ENCODE measurements at places on chromosomes 5 and 9. TPM values are rescaled to one million over a fixed set of nuclear protein-coding genes. Genes with fewer than 3 reads are reported as not detected.

GRCh38 chr5:137760719-137761516, 6.8 kb upstream of the HNRNPA0 start:
- H3K4me3 ChIP-seq, result no peak overlapping the region
- no peak for DNase-seq
- no peaks in the 10 kb centered on the region for H3K27me3 ChIP-seq
- no peaks in the 10 kb centered on the region for H3K4me1 ChIP-seq
- H3K27ac ChIP-seq, result no peak overlapping the region

- no peak for DNase-seq
- peaks cover 8% of the 10 kb centered on the region for H3K36me3 ChIP-seq
- peak overlapping the region; percentile 57 for H3K27ac ChIP-seq
- H3K27me3 ChIP-seq, result no peaks in the 10 kb centered on the region
These were observed 174.0 kb downstream of the NR3C1 start for GRCh38 chr5:143229426-143229895.

- H3K4me3 ChIP-seq, result no peak overlapping the region
- no peaks in the 10 kb centered on the region for H3K27me3 ChIP-seq
- H3K27ac ChIP-seq, result no peak overlapping the region
- no peak for DNase-seq
- H3K4me1 ChIP-seq, result no peaks in the 10 kb centered on the region
- no peaks in the 10 kb centered on the region for H3K36me3 ChIP-seq
These were observed 101.2 kb downstream of the LIX1 start for GRCh38 chr5:97041239-97041638.

DNA sequence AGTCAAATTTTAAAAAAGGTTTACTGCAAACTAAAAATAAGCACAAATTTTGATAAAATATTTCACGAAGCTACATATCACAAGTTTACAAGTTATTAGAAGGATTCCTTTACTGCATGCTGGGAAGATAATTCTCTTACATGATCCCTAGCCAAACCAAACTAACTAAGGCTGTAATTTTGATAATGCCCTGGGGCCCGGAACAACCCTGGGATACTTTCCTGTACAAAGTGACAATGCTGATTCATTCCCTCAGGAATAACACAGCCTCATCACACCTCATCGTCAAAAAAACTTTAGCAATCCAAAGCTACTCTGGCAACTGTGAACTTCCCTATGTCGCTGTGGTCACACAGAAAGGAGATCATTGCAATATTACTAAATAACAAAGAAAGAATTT, 402.9 kb downstream of the RAB3C start:
- H3K4me1 ChIP-seq, result no peaks in the 10 kb centered on the region
- peaks cover 26% of the 10 kb centered on the region for H3K36me3 ChIP-seq
- H3K27me3 ChIP-seq, result no peaks in the 10 kb centered on the region
- H3K4me3 ChIP-seq, result no peak overlapping the region

GRCh38 chr5:67283988-67284487, 87.4 kb upstream of the CD180 start:
- H3K27ac ChIP-seq, result peak overlapping the region; percentile 83
- no peak for DNase-seq
- H3K4me3 ChIP-seq, result no peak overlapping the region
- H3K4me1 ChIP-seq, result peaks cover 42% of the 10 kb centered on the region
- H3K27me3 ChIP-seq, result no peaks in the 10 kb centered on the region

GRCh38 chr5:96548905-96549304, 113.3 kb upstream of the CAST start:
- no peak overlapping the region for H3K4me3 ChIP-seq
- no peaks in the 10 kb centered on the region for H3K27me3 ChIP-seq
- no peaks in the 10 kb centered on the region for H3K36me3 ChIP-seq

DNA sequence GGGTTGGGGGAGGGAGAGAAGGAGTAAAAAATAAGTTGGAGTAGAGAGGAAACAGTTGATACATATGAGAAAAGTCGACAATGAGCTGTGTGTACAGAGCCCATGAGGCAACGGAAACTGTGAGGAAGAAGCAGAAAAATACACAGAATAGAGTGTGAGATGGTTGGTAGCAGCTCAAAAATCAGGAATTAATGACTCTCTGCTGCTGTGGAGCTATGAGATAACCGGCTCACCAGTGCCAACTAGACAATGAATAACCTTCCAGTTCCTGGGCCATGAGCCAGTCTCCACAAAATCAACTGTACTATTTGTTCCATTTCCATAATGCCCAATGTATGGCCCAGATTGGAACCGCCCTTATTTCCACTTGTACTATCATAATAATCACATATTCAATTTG, 53.1 kb upstream of the NREP start:
- no peaks in the 10 kb centered on the region for H3K36me3 ChIP-seq
- no peaks in the 10 kb centered on the region for H3K27me3 ChIP-seq
- H3K4me1 ChIP-seq, result no peaks in the 10 kb centered on the region
- no peak overlapping the region for H3K4me3 ChIP-seq
- H3K27ac ChIP-seq, result no peak overlapping the region

GRCh38 chr9:16276866-16277265, 593.6 kb downstream of the BNC2 start:
- no peak overlapping the region for H3K4me3 ChIP-seq
- no peak overlapping the region for H3K27ac ChIP-seq
- no peaks in the 10 kb centered on the region for H3K27me3 ChIP-seq
- no peaks in the 10 kb centered on the region for H3K4me1 ChIP-seq
- no peaks in the 10 kb centered on the region for H3K36me3 ChIP-seq

DNA sequence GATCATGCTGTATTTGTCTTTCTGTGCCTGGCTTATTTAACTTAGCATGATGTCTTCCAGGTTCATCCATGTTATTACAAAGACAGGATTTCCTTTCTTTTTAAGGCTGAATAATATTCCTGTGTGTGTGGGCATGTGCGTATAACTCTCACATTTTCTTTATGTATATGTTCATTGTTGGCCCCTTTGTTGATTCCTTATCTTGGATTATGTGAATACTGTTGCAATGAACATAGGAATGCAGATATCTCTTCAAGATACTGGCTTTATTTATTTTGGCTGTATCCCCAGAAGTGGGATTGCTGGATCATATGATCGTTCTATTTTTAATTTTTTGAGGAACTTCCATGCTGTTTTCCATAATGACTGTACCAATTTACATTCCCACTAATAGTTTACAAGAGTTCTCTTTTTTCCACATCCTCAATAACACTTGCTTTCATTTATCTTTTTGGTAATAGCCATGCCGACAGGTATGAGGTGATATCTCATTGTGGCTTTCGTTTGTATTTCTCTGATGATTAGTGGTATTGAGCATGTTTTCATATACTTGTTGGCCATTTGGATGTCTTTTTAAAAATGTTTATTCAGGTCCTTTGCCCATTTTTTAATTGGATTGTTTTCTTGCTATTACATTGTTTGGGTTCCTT, 38.0 kb downstream of the CREBRF start:
- DNase-seq, result no peak
- H3K27ac ChIP-seq, result no peak overlapping the region
- no peak overlapping the region for H3K4me3 ChIP-seq
- H3K27me3 ChIP-seq, result no peaks in the 10 kb centered on the region
- no peaks in the 10 kb centered on the region for H3K36me3 ChIP-seq
- H3K4me1 ChIP-seq, result no peaks in the 10 kb centered on the region

- DNase-seq, result no peak
- no peaks in the 10 kb centered on the region for H3K27me3 ChIP-seq
- no peak overlapping the region for H3K27ac ChIP-seq
- H3K4me1 ChIP-seq, result no peaks in the 10 kb centered on the region
- no peak overlapping the region for H3K4me3 ChIP-seq
- H3K36me3 ChIP-seq, result no peaks in the 10 kb centered on the region
These were observed 18.6 kb downstream of the PRDM6 start for GRCh38 chr5:123107343-123108244.

- peak overlapping the region; percentile 71 for H3K27ac ChIP-seq
- H3K4me3 ChIP-seq, result no peak overlapping the region
- H3K27me3 ChIP-seq, result no peaks in the 10 kb centered on the region
- peaks cover 51% of the 10 kb centered on the region for H3K4me1 ChIP-seq
- no peaks in the 10 kb centered on the region for H3K36me3 ChIP-seq
These were observed 6.1 kb downstream of the CYSTM1 start for GRCh38 chr5:140181002-140181483.

DNA sequence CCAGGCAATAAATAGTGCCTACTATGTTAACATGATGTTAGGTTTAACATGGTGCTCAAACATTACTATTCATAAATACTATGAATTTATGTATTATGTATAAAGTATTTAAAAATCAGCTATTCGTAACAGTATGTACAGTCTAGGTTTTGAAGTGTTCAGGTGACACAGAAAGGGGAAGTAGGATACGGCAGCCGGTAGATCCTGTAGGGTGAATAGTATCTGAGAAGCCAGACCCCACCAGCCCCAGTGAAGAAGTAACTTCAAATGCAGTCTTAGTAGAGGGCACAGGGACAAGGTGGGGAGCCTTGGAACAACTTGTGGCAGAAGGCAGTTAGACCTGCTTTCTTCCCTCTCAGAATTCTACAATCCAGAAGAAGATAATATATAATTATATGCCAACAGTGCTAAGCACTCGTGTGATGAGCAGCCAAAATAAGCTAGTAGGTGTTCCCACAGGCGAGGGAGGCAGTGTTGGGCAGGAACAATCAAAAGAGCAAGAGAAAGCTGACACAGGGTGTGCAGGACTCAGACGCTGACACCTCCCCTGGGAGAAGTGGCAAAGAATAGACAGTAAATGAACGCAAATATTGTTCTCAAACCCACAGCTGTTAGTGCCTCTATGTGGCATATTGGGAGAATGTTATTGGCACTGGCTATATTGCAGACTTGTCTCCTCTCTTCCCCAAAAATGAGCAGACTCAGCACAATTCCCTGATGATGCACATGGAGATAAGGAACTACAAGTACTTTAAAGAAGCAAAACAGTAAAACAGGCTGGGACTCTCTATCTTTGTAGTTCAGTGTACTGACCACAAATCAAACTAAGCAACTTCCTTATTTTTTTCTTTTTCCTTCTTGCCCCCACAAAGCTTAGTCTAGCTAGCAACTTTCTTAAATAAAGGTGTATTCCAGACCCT, 4.6 kb downstream of the ZNF367 start:
- H3K4me1 ChIP-seq, result peaks cover 10% of the 10 kb centered on the region
- H3K36me3 ChIP-seq, result no peaks in the 10 kb centered on the region
- DNase-seq, result no peak
- H3K4me3 ChIP-seq, result no peak overlapping the region
- peak overlapping the region; percentile 26 for H3K27ac ChIP-seq

Gene C9orf50
- 1.7 TPM for total RNA-seq

Gene HSD17B3
- total RNA-seq, result 1.3 TPM

Gene SELENOP
- total RNA-seq, result 808 TPM

Gene ENHO
- 2.7 TPM for total RNA-seq

Gene MYOT
- total RNA-seq, result 16.1 TPM

Gene PPIP5K2
- 49.4 TPM for total RNA-seq

Gene SLC6A19
- total RNA-seq, result not detected

Data from tibial nerve (tissue), 4 donors.